ENCODE measurements at places on chromosomes 5 and 9. TPM values are rescaled to one million over a fixed set of nuclear protein-coding genes. Genes with fewer than 3 reads are reported as not detected.

DNA sequence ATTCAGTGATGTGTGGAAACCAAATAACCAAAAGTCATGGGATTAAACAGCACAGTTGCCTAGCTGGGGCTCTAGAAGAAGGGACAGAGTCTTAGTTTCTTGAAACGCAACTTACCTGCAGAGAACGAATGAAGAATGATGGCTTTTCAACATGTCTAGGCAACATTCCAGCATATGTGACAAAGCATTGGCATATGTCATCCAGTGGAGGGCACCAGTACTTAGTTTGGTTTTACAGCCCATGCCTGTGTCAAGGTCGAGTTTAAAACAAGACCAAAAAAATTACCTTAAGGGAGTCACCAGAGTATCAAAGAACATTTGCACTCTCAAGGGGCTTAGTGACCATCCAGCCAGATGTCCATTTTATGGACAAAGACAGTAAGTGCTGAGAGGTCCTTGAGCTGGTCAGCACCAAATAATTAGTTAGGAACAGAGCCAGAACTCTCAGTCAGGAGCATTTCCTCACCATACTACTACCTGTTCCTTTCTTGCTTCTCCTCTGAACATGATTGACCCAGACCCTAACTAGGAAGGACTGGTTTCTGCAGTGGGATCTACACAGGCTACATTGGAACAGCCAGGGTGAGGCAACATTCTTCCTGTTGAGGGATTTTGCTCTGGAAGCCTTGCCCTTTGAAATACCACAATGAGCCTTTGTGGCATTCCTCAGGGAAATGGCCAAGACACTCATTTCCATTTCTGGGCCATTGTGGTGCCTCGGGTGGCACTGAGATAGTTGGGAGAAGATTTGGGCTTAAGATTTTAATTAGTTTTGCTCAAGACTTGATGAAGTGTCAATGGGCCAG, 75.4 kb upstream of the ANKH start:
- no peak for DNase-seq

CARD9 gene
- 0.82 TPM for polyA plus RNA-seq

GRCh38 chr5:15425766-15426165, 74.2 kb upstream of the FBXL7 start:
- DNase-seq, result no peak

DNA sequence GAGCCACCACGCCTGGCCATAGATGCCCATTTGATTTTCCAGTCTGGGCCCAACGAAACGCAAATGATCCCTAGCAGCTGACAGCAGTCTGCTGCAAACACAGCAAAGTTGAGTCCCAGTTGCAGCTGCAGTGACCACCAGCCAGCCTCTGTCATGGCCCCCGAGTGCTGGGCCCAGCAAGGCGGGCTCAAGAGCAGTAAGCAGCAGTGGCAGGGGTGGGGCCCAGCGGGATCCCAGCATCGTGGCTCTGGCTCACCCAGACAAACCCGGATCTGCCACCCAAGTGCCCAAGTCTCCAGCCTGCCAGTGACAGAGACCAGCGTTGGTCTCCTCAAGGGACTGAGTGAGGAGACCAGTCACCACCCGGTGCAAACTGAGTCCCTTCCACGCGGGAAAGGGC, 6.9 kb upstream of the LTC4S start:
- DNase-seq, result no peak

- DNase-seq, result no peak
Observed at GRCh38 chr5:135873831-135874230, 21.8 kb downstream of the IL9 start.

CCDC192 gene
- 0.48 TPM for polyA plus RNA-seq

- no peak for DNase-seq
Observed at GRCh38 chr9:71302776-71303175, 181.4 kb upstream of the TRPM3 start.

GRCh38 chr9:35646533-35647265, 4.0 kb downstream of the SIT1 start:
- DNase-seq, result peak; percentile 70

GRCh38 chr5:97728920-97729319, 545.9 kb upstream of the RIOK2 start:
- no peak for DNase-seq

- DNase-seq, result no peak
Observed at GRCh38 chr9:69078581-69078980, 43.0 kb downstream of the FXN start.

DNA sequence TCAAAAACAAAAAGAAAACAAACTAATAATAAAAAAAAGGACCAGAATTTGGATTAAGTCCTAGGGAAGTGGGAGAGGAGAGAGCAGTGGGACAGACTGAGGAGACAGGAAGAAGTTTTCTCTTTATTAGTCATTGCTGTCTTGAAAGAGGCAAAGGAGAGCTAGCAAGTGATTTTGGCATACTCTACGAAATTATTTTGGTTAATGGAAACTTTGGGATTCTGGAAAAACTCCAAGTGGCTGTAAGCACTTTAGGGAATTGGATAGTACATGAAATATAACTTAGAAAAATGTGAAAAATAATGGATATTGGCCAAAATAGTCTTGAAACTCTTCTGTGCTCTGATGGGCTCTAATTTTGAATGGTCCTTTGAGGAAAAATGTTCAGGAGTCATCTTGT, 1641.8 kb upstream of the WWC1 start:
- DNase-seq, result peak; percentile 60

CCNG1 gene
- polyA plus RNA-seq, result 356 TPM

IFNA13 gene
- polyA plus RNA-seq, result not detected

- DNase-seq, result peak; percentile 67
Observed at GRCh38 chr9:104586496-104587180, 12.6 kb downstream of the OR13C5 start.

DNA sequence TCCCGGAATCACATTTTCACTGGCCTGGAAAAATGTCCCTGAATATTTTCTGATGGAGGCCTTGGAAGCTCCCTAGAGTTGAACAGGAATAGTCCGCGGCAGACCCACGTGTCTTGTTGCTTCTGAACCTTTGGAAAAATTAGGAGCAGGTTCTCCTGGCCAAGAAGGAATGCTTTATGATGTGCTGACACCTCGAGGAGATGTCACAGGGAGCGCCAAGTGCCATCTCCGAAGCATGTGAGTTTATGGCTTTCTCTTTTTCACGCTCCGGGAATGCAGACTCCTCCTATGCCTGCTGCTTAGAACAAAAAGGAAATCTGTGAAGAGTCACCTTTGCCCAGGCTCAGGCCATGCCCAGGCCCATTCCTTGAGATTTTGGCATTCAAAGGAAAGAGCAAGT, 84.6 kb downstream of the BOD1 start:
- DNase-seq, result no peak

DNA sequence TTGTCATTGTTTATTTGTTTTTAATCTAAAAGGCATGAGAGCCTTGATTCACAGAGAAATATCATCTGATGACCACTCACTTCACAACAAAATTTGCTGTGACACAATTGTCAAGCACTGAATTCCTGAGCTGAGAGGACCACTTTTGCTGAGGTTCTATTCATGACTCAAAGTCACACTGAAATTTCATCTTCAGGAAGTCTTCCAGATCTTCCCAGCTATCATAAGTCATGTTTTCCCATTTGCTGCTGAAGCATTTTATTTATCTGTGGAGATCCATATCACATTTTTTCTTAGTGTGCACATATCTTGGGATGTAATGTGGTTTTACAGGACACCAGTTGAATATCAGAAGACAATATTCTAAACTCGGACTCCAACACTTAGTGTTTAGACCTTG, 255.1 kb upstream of the TRIM32 start:
- no peak for DNase-seq

DNA sequence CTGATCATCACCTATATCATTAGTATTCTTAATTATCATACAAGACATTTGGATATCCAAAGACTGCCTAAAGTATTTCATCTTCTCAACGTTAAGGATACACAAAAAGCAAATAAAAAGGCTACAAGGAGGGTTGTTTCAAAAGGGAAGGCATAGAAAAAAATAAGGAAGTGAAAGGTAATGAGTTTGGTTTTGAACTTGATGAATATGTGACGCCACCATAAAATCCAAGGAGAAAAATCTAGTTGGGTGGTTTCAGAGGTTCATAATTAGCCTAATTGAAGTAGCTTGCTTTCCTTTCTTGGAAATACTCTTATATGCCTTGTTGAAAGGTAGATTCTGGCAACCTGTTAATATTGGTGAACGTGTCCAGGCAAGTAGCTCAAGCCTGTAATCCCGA, 96.1 kb upstream of the SGCD start:
- no peak for DNase-seq

- DNase-seq, result no peak
Observed at GRCh38 chr5:152331718-152332117, 73.4 kb downstream of the NMUR2 start.

DNA sequence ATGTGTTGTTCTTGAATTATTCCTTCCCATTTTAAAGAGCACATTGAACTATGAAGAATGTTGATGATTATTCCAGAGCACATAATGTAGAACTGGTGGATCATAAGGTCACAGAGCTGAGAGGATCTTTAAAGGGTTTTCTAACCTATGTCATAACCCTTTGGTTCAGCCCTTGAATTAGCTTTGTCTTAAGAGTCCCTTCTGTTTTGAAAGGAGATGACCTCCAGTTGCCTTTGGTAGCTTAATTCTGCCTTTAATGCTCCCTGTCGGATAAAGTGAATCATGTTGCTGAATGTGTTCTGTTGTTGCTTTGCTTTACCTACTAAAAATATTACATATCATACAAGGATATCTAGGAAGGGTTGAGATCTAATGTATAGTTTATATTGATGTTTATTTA, 99.1 kb upstream of the PRRC1 start:
- no peak for DNase-seq

GRCh38 chr5:177446200-177447065, at the start of gene PRR7:
Gene PRR7 (plus strand): TSS chr5:177446814. CDS start chr5:177455068, 8,254 bp downstream.
- DNase-seq, result no peak

GRCh38 chr5:25539536-25539935, 894.8 kb upstream of the CDH10 start:
- no peak for DNase-seq

ERBIN gene
- polyA plus RNA-seq, result 40.5 TPM

DNA sequence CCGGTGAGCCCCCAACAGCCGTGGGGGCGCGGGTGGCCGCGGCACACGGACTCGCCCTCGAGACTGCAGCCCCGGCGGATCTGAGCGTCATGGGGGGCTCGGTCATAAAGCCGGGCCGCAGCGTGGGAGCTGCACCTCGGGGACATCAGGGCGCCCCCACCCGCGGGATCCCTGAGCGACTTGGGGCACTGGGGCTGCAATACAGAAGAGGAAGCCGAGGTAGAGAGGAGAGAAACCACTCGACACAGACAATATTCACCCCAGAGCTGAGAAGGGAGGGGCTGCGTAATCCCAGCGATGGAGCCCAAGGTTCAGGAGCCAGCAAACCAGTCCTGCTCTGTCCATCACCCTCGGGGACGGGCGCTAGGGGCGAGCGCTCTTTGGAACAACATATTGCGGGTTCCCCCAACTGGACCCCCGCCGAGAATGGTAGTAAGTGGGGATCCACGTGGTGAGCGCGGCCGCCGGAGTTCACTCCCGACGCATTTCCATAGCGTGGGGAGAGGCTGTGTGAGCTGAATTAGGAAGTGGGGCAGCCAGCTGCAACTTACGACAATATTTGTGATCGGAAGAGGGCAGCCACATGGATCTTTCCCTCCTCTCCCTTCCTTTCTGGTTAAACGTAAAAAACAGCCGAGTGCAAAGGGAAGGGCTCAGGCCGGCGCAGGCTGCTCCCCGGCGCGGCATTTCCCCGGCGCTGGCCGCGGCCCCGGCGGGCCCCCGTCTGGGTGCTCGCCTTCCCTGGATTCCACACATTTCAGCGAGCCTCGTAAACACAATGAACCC, 9.9 kb downstream of the PTCH1 start:
- DNase-seq, result no peak

DNA sequence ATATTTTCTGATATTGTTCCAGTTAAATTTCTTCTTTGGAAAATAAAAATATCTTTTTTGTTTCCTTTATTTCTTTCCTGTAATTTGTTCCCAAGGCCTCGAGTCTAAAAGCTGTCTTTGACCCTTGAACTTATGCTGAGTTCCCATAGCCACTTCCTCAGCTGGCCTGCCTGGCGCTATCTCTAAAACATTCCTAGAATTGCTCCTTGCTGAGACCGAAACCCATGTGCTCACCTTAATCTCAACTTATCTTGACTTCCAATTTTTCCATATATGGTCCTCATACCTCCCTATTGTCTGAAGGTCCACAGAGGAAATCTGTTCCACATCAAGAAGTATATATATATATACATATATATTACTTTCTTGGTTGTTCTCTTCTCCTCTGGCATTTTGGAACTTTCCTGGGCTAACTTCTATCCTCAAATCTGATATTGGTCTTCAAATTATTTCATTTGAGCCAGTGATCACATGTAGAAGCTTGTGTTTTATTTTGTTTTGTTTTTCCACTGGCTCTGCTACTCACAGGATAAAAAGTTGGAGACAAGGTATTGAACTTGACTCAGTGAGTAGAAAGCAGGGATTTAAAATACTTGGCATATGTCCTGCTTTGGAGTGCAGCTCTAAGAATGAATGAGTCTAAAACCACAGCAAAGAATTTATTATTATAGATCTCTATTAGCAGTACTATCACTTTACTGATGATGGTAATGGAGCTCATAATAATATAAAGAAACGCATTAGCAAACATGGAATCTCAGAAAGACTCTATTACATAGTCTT, 45.2 kb downstream of the ENC1 start:
- DNase-seq, result no peak

SYK gene
- 2.5 TPM for polyA plus RNA-seq

DNA sequence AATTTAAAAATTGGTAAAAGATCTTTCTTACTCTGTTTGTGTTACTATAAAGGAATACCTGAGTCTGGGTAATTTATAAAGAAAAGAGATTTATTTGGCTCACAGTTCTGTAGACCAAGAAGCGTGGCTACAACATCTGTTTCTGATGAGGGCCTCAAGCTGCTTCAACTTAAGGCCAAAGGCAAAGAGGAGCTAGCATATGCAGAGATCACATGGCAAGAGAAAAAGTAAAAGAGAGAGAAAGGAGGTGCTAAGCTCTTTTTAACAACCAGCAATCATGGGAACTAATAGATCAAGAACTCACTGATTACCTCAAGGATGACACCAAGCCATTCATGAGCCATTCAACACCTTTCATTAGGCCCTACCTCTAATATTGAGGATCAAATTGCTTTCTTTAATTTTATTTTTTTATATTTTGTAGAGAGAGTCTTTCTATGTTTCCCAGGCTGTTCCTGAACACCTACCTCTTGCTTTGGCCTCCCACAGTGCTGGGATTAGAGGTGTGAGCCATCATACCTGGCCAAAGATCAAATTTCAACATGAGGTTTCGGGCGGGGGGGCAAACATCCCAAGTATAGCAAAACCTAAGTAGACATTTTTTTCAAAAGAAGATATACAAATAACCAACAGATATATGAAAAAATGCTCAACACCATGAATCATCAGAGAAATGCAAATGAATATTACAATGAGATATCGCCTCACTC, 16.0 kb upstream of the SHC3 start:
- DNase-seq, result no peak

- DNase-seq, result peak; percentile 31
Observed at GRCh38 chr5:62017092-62017491, 288.9 kb upstream of the KIF2A start.

DNA sequence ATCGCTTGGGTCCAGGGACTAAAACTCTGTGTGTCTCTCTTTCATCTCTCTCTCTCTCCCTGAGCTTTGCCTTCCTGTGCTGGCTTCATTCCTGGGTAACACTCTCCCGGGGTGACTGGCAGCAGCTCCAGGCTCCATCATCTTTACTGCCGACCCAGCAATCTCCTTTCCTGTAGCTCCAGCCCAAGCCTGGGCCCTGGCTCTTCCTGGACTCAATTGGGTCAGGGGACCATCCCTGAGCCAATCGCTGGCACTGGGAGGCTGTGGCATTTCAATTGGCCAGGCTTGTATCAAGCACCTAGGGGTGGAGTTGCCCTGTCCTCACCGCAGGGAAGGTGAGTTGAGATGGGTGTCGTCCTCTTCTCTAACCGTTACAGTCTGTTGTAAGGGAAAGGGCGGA, 31.9 kb downstream of the FAM240B start:
- DNase-seq, result no peak

GRCh38 chr5:41336471-41336870, 123.1 kb upstream of the C6 start:
- DNase-seq, result no peak

PBX3 gene
- polyA plus RNA-seq, result 11.2 TPM
